ENCODE measurements at places on chromosomes 7 and 10.
A peak's percentile ranks its signal among the peaks of the same experiment; 100 is the strongest.

GRCh38 chr7:128167042-128167701 lies 73.9 kb upstream of the LEP start:
- DNase-seq = peak; percentile 66

DNA sequence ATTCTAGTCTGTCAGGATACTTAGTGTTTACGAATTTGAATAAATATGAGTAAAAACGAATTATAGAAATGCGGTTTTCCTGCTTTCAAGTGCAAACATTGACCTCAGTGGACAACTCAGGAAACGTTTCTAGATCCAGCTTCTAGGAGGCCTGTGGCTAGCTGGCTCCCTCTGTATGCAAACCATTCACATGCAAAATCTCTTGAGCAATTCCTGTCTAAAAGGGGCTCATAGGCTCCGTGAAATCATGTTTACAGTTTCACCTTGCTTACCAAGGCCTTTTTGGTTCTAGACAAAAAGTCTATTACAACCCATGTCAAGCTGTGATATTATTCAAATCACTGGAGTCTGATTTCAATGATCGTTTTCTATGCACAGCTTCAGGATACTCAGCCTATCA lies 364.5 kb downstream of the DPP6 start:
- DNase-seq = no peak

- no peak for DNase-seq
Measured at GRCh38 chr10:126187399-126187798, 200.9 kb downstream of the ADAM12 start.

DNA sequence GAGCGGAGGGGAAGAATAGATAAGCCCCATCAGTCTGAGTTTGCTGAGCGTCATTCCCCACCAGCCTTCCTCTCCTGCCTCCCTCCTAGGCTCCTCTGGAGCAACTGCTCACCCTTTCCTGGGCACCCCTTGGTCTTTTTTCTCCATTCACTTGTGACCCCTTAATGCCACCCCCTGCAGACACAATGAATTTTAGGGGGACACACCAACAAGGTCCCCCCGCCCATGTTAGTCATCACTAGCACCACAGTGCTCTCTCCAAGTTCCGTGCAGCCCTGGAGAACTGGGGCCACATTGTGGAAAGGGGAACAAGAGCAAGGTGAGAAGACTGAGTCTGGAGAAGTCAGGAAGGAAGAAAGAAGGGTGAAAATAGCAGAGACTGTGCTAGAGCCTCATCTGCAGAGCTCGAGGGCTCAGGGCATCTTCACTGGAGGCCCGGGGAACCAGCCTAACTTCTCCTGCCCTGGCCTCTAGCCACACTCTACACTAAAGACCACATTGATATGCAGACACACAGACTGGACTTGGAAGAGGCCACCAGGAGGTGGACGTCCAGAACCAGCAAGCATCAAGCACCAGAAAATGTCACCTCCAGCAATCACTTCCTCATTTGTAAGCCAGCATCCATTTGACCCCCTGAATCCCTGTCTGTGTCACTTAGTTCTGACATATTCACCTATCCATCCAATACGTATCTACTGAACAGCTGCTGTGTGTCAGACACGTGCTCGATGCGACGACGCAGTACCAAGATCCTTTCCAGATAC lies 17.5 kb downstream of the RGR start:
- DNase-seq = no peak

GRCh38 chr7:135247746-135248471 lies 14.3 kb downstream of the STRA8 start:
- DNase-seq = no peak

GRCh38 chr10:97399843-97400545 lies 1.1 kb downstream of the RRP12 start:
- peak; percentile 71 for DNase-seq

All from SW480 (cell line).